ENCODE measurements at places on chromosomes 1 and 21.
A peak's percentile ranks its signal among the peaks of the same experiment; 100 is the strongest.

DNA sequence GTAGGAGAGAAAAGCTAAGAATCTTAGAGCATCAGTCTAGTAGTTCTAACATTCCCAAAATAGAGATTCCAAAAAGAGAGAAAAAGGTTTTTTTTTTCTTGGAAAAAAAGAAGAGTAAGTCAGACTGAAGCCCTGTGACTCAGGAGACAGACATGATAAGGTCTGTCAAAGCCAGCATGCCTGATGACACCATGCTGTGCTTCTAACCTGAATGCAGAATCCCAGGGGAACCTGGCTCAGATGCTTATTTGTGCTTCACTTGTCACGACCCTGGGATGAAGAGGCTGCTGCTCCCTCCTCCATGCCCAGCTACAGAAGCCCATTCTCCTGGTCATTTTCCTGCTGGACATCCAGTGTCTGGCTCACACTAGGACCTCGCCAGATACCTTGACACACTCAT, 44.3 kb downstream of the ERICH3 start:
- DNase-seq = no peak

DNA sequence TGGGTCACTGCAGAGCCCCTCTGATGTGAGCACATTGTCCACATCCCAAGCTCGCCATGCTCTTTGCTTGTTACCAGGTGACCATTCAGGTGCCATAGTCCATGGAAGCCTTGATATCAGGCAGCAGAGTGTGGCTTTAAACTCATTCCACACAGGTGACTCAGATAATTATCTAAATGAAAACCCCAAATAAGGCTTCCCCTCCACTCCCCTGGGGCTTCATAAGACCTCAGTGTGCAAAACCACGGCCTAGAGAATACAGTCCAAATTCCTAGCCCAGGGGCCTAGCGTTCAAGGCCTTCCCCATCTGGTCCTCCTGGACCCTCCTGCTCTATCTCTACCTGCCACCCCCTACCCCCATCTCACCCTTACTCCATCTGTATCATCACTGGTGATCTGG, 97.1 kb downstream of the ARHGEF10L start:
- peak; percentile 16 for DNase-seq

GRCh38 chr1:46489638-46490405, at the start of gene DMBX1:
DMBX1 (plus strand) TSS chr1:46489836; CDS start chr1:46507011, 17,175 bp downstream.
- DNase-seq = peak; percentile 14

GRCh38 chr1:11157394-11157793, 31.8 kb upstream of the ANGPTL7 start:
- no peak for DNase-seq

DNA sequence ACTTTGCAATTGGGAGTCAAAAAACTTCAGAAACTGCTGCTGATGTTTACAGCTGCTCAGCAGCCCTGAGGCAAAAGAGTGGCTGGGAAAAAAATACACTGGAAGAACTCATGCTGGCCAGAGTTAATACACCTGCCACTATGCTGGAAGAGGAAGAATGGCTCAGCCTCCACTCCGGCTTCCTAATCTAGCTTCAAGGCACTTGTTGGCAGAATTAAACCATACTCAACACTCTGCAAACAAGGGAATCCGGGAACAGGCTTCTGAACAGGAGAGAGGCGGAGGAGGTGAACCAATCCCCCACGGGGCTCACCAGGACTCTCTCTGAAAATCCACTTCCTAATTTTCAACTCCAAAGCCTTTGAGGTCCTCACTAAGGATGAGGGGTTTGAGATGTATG, 120.1 kb downstream of the CCDC185 start:
- no peak for DNase-seq

DNA sequence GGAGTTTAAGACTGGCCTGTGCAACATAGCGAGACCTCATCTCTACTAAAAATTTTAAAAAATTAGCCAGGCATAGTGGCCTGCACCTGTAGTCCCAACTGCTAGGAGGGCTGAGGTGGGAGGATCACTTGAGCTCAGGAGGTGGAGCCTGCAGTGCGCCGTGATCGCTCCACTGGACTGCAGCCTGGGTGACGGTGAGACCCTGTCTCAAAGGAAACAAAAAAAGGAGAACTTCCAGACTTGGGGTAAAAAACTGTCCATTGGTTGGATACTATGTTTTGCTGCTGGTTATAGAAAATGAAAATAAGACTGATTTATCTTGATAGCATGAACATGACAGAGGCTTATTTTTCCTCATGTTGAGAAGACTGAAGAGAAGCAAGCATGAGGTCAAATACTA, 79.4 kb downstream of the WDR4 start:
- DNase-seq = no peak

DNA sequence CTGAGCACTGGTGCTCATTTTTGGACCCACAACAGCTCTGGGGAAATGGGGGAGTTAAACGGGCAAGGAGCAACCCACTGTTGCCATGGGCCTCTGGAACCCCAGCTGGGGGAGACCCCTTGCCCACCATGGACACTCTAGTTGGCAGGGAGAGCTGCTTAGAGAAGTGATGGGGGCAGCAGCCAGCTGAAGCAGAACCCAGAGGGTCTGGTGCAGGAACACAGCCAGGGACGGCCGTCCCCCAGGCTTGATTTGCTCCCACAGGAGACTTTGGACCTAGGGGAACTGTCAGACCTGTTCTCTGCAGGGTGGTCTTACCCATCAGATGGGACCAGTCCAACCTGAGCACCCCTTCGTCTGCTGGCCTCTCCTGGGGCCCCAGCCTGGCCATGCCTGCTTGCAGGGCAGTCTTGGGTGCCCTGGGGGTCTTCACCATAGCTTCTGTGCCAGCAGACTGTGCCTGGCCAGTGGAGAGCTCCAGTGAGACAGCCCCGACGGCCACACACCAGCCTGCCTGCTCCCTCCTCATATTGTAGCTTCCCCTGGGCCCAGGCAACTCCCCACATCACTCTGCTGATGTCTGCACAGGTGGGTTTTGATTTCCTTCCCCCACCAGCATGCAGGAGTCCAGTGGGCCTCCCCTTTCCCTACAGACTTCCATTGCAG, 11.3 kb downstream of the SPATC1L start:
- no peak for DNase-seq

DNA sequence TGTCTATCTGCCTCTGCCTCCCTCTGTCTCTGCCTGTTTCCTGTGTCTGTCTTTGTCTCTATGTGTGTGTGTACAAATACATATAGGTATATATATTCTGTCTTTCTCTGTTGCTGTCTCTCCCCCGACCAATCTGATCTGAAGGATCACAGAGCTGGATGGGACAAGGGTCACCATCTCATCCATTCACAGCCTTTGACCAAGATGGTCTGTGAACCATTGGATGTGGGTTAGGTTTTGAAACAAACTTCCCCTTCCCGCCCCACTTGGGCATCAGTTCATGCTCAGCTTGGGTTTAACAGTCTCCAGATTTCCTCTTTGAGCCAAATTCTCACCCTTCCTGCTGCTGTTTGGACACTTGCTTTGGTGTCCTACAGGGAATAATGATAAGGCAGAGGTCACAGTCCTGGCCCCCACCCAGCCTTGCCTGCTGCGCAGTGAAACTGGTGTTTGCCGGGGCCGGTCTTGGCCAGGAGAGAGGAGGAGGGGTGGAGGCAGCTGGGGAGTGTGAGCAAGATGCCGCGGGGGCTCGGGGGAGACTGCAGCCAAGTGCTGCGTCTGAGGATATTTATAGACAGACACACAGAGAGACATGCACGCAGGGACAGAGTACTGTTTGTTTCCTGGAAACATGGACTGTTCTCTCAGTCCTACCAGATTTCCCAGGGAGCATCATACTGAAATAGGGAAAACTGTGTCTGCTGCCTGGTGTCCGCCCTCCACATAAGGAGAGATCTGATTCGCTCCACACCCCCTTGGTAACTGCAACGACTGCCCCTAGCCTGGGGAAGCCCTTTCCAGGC, 27.0 kb upstream of the BTG2 start:
- DNase-seq = no peak

DNA sequence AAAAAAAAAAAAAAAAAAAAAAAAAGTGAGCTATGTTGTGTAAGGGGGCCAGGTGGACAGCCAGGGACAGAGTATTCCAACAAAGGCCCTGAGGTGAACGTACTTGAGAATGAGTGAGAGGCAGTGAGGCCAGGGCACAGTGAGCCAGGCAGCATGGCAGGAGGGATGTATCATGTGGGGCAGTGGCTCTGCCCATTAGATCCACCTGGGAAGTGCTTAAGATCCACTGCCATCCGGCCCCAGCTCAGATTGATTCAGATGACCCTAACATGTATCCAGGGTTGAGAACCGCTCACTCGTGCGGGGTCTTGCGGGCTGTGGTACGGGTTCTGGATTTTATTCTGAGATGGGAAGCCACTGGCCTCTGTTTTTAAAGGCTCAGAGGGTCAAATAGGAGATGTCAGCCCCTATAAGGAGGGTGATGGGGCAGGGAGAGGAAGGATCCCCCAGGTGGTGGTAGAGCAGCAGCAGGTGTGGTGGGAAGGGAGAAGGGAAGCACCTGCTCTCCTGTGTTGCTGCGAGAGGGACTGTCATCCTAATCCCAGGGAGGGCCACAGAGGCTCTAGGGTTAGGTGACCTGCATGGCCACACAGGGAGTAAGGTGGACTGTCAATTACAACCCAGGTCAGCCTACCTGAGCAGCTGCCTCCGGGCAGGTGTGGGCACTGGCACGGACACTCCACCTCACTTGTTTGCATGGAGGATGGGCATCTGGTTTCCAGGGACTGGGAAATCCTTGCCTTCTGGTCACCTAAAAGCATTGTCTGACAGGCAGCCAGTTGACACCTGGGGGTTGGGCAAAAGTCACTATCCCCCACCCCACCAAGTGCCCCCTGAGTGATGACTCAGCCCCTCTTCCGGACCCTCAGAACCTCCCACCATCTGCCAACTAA, 31.6 kb downstream of the CDK18 start:
- DNase-seq = no peak

- DNase-seq = no peak
These were observed 265.3 kb downstream of the SPATA17 start for GRCh38 chr1:217896490-217896889.

GRCh38 chr1:17375651-17376050, 3.7 kb downstream of the PADI6 start:
- DNase-seq = no peak

DNA sequence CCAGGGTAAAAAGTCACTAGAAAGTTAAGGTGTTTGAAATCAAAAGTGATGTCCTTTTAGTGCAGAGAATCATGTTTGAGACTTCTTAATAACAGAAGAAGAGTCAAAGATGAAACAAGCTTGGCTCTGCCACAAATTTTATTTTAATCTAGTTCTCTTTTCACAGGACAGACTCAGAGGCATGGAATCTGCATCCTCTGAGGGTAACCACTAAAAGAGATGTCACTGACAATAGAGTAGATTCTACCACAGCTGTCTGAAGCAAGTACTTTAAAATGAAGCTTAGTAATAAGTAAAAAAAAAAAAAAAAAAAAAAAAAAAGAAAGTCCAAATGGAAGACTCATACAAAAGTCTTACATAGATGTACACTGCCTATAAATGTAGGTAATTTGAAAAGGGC, 519.7 kb upstream of the PRMT6 start:
- DNase-seq = no peak

- DNase-seq = no peak
These were observed 140.0 kb downstream of the SLC45A1 start for GRCh38 chr1:8457760-8458381.
